T-helper 9 cell (primary cell): ENCODE measurements at places on chromosomes 2 and 18.

DNA sequence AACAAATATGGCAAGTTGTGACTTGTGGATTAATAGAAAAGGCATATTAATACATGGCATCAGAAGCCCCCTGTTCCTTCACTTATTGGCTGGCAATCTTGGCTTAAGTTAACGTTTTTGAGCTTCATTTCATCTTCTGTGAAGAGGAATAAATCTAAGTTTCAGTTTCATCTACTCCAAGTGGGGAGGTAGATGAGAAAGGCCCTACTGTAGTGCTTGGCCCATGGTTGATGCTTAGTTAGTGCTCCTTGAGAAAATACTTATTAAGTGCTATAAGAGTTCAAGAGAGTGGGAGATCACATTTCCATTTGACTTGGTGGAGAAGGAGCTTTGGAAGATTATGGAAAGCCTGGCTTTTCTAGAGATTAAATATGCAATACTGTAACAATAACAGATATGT is 244.3 kb downstream of the BABAM2 start:
- no peak for DNase-seq

DNA sequence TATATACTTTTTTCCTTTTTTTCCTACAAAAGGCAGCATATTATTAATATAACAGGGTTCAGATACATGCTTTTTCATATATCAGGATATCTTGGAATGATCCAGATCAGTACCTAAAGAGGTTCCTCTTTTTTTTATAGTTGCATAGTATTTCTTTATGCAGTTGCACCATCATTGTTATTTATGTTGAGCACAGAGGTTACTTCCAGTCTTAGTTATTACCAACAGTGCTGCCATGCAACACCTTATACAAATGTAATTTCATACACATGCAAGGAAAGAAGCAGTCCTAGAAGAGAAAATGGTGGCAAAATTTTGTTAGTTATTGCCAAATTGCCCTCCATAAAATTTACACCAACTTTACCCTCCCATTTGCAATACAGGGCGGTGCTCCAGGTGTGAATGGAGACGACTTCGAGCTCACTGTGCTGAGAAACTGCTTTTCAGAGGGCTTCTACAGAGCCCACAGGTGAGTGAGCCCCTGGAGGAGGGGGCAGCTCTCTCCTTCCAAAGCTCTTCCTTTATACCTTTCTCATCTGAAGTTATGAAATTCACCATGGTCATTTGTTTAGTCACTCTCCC is 30.0 kb upstream of the KCMF1 start:
- no peak for DNase-seq

- no peak for DNase-seq
Measured at GRCh38 chr2:239727776-239728600, 297.2 kb downstream of the NDUFA10 start.

DNA sequence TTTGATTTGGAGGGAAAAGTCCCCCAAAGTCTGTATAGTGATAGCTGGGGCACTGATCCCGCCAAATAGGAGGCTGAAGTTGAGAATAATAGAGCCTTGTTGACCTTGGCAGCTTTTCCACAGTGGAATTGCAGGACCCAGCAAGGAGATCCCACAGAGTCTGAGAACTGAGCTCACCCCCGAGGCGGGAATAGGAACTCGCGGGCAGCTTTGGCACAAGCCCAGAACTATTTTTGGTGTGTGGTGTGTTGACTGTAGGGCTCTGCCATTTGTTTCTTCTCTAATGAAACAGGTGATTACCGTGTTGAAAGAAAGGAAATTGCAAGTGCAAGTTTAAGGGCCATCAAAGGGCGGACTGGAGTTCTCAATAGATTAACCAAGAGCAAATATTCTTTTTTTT is 34.0 kb downstream of the SH3RF3 start:
- DNase-seq: no peak

GRCh38 chr18:55240978-55241377 is 281.7 kb upstream of the CCDC68 start:
- DNase-seq: no peak

- no peak for DNase-seq
Measured at GRCh38 chr2:236452238-236452637, 117.4 kb upstream of the ACKR3 start.

- no peak for DNase-seq
Measured at GRCh38 chr2:107809835-107810234, 16.9 kb upstream of the RGPD4 start.

DNA sequence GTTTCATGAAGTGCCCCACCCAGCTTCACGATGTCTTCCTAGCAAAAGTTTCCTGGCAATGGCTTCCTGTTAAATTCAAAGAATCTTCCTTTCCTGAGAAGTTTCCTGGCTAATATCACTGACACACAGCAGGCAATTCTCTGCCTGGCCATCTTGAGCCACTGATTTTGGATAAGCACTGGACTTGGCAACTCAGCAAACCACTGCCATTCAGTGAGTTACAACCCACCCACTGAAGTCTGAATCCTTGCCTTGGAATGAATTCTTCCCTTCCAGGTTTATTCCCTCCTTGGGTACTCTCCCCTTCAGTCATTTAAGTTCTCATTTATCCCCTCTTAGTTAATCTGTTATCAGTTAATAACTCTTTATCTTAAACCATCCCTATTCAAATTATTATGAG is 426.0 kb downstream of the MBD2 start:
- DNase-seq: no peak

- no peak for DNase-seq
Measured at GRCh38 chr2:26721115-26722032, 28.9 kb downstream of the KCNK3 start.
